Pancreas (tissue), 10 donors: ENCODE measurements at places on chromosomes 2 and 18. TPM values are rescaled to one million over a fixed set of nuclear protein-coding genes. Genes with fewer than 3 reads are reported as not detected.

The UGT1A4 gene
- not detected for total RNA-seq

GRCh38 chr2:9752441-9753275, 90.6 kb upstream of the TAF1B start:
- no peaks in the 10 kb centered on the region for H3K4me1 ChIP-seq
- H3K36me3 ChIP-seq: no peaks in the 10 kb centered on the region
- H3K27ac ChIP-seq: no peak overlapping the region
- no peaks in the 10 kb centered on the region for H3K27me3 ChIP-seq
- DNase-seq: no peak

DNA sequence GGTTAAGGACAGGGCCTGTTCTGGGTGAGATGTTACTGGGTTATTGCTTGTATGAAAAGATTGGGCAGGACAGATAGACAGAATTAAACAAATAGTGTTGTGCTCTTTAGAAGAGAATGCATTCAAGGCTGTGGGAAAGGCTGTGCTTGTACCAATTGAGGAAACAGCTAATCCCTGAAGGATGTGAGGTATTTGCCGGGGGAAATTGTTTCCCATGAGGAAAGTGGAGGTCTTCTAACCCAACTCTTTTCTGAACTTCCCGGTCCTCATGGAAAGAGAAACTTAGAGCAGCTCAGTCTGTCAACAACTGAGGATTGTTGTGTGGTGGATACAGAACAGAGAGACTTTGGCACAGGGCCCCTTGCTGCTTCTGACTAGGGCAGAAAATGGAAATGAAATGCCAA, 9.5 kb downstream of the SLC1A4 start:
- H3K4me1 ChIP-seq: peaks cover 10% of the 10 kb centered on the region
- H3K36me3 ChIP-seq: no peaks in the 10 kb centered on the region
- H3K4me3 ChIP-seq: no peak overlapping the region
- DNase-seq: no peak
- no peaks in the 10 kb centered on the region for H3K27me3 ChIP-seq

The B3GNT2 gene
- 11.0 TPM for total RNA-seq
